ENCODE measurements at places on chromosomes 1 and 21.

- DNase-seq, result no peak
Measured at GRCh38 chr1:39224295-39224829, 19.9 kb downstream of the MACF1 start.

- no peak for DNase-seq
Measured at GRCh38 chr21:28579986-28580550, 412.6 kb downstream of the LTN1 start.

DNA sequence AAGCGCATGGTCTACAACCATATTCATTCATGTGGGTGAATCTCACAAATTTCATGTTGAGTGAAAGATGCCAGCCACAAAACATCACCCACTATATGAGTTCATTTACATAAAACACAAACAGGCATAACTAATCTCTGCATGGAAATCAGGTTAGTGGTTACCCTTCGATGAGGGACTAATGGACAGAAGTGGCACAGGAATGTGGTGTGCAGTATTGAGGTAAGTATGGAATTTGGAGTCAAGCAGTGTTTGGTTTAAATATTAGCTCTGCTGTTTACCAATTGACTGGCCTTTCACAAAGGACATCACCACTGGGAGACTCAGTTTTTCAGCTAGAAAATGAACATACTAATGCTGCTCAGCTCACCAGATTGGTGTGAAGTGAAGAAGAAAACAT lies 24.2 kb downstream of the CCDC185 start:
- DNase-seq, result no peak

GRCh38 chr1:209416716-209417115 lies 166.8 kb upstream of the CAMK1G start:
- no peak for DNase-seq

- DNase-seq, result no peak
Measured at GRCh38 chr1:55618199-55618598, 403.0 kb upstream of the USP24 start.

- no peak for DNase-seq
Measured at GRCh38 chr1:230189824-230190223, 122.8 kb downstream of the GALNT2 start.

GRCh38 chr1:226723657-226724532 lies 15.2 kb downstream of the ITPKB start:
- DNase-seq, result no peak

GRCh38 chr1:72557446-72558049 lies 275.2 kb upstream of the NEGR1 start:
- peak; percentile 4 for DNase-seq

- no peak for DNase-seq
Measured at GRCh38 chr1:209387271-209387968, 196.1 kb upstream of the CAMK1G start.

Data from GM04504 (cell line).